ENCODE measurements at places on chromosomes 1 and 21. TPM values are rescaled to one million over a fixed set of nuclear protein-coding genes. Genes with fewer than 3 reads are reported as not detected.
A peak's percentile ranks its signal among the peaks of the same experiment; 100 is the strongest.

DNA sequence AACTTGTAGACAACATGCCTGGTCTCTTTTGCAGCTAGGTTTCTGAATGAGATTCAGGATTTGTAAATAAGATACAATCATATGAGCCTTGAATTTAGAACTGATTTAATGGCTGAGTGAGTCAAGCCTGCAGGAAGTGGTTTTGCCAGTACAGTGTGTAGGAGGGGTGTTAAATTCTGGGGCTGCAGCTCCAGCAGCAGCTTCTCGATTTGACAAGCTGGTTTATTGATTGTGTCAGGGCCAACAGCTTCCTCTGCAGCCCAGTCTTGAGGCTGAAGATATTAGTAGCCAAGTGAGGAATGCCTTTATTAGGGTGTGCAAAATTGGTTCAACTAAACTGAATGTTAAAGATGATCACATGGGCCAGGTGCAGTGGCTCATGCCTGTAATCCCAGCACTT, 11.5 kb upstream of the PLA2G5 start:
- peak; percentile 53 for DNase-seq

DNA sequence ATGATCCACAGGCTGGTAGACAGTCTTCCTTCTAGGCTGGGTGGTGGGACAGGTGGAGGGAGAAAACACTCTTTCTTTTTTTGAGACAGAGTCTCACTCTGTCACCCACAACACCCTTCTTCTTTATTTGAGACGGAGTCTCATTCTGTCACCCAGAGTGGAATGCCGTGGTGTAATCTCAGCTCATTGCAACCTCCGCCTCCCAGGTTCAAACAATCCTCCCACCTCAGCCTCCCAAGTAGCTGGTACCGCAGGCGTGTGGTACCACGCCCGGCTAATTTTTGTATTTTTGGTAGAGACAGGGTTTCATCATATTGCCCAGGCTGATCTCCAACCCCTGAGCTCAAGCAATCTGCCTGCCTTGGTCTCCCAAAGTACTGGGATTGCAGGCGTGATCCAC, 2.9 kb downstream of the GPR37L1 start:
- DNase-seq = no peak

GRCh38 chr1:204170494-204171155, 4.5 kb upstream of the REN start:
- DNase-seq = no peak

DNA sequence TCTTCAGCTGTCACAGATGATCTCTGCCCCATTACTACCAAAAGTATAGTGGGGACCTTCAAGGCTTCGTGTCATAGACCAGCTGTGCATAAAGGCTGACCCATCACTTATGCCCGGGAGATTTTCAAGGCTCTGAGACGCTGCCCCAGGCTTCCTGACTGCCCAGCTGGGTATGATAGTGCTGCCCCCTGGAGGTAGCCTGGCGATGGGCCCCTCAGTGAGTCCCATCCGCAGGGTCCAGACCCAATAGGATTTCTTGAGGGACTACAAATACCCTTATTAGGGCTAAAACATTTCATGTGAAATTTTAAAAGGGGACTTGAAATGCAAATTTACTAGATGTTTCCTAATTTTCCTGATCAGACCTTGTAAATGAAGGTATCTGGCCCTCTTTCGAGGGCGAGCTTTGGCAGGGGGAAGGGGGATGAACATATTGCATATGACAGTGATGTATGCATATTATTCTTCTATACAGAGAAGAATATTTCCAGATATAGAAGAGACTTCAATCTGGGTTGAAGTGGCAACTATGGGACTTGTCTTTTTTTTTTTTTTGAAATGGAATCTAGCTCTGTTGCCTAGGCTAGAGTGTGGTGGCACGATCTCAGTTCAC, 11.7 kb upstream of the FCMR start:
- DNase-seq = no peak

OR2L8 gene
- total RNA-seq = not detected
